Stimulated activated CD8-positive, alpha-beta memory T cell treated with anti-CD3 and anti-CD28 coated beads, Interleukin-15, amount 100 ng/mL, for 48 hours (primary cell): ENCODE measurements at places on chromosomes 12 and 14.

GRCh38 chr12:92445253-92446082 is 257.3 kb upstream of the PLEKHG7 start:
- no peak for DNase-seq

- no peak for DNase-seq
These were observed 280.5 kb downstream of the FBXL14 start for GRCh38 chr12:1313906-1314305.

GRCh38 chr12:115404761-115405470 is 720.9 kb upstream of the TBX3 start:
- no peak for DNase-seq

- DNase-seq = no peak
These were observed 44.2 kb downstream of the LGMN start for GRCh38 chr14:92704036-92704804.

DNA sequence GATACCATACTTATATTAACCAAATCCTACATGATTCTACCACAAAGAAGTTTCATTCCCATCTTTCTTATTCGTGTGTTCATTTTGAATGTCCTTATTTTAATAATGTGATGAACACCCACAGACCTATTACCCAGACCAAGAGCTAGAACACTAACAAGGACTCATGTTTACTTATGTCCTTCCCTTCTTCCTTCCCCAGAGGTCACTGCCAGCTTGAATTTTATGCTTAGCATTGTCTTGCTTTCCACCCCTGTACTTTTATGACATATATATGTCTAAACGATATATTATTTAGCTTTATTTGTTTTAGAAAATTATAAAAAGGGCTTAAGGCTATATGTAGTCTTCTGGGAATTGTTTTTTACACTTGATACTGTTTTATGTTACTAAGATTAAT is 238.6 kb downstream of the LRIG3 start:
- DNase-seq = no peak

DNA sequence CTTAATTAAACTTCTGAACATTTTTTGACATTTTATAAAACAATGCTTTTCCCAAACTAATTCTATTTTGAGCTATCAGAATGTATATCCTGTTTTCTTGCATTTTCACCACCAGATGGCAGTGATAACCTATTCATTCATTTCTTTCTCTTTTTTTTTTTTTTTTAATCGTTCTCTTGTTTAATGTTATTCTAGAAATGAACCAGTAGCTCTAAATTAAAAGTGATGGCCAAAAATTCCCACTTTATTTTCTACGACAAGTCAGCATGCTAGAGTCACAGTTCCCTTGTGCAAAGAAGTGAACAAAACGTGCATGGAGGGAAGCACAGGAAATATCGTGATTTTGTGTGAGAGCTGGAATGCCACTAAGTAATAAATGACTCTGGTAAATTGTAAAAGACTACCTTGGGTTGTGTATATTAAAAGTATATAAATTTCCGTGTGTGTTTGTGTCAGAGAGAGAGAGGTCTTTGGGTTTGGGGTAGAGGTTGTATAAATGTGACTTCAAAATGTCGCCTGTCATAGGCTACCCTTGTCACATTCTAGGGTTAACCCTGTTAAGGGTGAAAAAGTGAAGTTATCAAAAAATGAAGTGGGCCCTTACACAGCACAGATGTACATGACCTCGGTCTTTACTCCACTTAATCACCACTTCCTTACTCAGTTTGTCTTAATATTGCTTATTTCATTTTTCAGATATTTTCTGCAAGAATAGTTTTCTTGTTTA is 40.4 kb upstream of the LDHB start:
- no peak for DNase-seq

DNA sequence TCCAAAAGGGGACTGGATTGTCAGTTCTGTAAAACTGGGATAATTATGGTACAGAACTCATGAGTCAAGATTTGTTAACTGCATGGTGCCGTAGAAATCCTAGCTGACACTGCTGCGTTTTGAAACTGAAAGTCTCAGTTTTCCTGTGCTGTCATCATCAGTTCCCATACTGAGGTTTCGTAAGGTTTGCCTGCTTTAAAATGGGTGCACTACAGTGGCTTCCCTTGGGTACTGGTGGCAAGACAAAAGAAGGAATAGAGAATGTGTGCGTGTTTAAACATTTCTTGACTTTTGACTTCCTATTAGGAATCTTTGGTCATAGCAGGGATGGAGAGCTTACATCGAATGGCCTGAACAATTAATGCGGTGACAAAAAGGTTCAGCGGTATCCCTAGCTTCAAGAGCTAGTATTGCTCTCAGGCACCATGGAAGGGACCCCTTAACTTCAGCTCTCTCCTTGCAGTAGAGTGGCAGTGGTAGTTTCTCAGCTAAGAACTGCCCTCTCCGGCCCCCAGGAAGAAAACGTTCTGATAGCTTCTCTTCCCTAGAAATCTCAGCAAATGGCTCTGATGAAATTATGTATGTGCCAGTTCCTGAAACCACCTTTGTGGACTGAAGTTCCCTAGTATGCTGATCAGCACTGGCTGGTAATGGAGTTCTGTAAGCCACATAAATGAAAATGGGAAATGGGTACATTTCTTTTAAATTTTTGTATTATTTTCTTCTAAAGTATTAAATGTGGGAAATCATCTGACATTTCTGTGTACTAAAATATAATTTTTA is 28.9 kb downstream of the ANO6 start:
- DNase-seq = no peak

- no peak for DNase-seq
These were observed 1182.2 kb downstream of the FLRT2 start for GRCh38 chr14:86712176-86712575.

DNA sequence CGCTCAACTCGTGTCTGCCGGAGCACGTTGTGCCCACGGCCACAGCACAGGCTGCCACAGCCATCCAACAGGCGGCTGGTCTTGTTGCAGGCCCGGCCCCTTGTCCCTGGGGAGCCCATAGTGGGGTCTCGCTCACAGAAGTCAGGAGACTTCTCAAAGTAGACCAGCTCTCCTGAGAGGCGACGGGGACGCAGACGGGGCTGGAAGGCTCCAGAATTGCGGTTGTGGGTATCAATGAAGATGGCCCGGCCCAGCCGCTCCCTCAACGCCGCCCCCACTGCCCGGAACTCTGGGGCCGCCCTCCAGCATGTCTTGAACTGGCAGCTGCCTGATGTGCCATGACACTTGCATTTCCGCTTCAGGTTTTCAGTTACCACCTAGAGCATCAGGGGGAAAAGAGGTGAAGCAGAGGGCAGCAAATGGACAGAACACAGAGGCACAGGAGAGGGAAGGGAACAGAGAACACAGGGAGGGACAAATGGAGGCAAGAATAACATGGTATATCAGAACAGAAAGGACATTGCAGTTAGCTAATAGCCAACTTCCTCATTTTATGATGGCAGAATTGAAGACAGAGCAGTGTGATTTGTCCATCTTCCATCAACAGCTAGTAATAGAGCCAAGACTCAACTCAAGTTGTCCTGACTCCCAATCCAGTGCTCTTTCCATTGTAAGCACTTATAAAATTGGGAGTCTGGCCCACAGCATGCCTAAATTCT is 5.2 kb downstream of the WNT10B start:
- no peak for DNase-seq

- DNase-seq = no peak
These were observed 77.2 kb downstream of the PTPRR start for GRCh38 chr12:70843363-70843762.

DNA sequence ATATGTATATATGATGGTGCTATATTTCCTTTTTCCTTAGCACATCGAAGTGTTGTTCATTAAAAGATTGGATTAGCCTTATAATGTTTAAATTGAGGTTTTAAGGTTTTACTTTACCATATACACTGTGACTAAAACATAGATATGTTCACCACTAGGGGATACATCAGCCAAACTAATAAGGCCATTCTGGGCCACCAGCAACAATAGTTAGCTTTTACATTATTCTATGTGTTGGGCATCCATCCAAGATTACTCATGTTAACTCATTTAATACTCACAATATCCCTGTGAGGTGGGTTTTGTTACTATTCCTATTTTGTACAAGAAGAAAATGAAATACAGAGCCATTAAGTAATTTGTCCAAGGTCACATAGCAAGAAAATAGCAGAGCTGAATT is 202.6 kb upstream of the AVPR1A start:
- DNase-seq = no peak

GRCh38 chr14:43901911-43902673 is 605.0 kb downstream of the FSCB start:
- no peak for DNase-seq

- no peak for DNase-seq
These were observed 19.8 kb downstream of the HVCN1 start for GRCh38 chr12:110669193-110669502.

DNA sequence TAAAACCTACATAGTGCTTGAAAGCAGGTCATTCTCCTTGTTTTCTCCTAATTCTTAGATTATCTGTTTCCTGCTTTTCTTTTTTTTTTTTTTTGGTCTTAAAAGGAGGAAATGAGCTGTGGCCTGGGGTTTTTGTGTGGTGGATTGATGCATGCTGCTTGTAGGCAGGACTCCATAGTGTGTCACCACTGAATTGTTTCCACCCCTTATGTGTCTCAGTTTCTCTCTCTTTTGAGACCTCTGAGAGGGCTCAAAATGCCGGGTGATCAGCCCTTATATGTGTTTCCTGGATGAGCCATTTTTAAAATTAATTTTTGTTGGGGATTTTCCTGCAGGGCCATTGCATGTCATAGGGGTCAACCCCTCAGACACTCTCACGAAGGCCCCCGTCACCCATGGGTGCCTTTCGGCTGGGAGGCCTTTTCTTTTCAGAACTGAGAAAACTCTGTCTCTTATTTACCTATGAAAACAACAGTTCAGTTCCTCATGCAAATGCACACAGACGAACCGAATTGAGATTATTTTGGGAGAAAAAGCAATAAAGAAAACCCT is 32.0 kb upstream of the LRRK2 start:
- no peak for DNase-seq

DNA sequence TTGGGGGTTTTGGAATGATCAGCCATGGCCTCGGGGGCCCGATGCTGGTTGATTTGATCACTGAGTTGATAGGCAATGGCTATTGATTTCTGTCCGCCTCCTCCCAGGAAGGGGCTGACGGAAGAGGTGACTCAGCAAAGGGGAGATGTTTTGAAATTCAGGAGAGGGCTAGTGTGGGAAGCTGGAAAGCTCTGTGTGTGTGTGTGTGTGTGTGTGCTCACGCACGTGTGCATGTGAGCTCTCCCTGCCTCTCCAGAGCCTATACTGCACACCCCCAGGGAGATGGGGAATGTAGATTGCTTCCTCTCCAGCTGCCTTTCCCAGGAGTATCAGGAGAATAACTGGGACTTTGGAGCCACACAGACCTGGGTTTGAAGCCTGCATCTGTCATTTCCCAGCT is 184.9 kb upstream of the MYL2 start:
- DNase-seq = no peak

DNA sequence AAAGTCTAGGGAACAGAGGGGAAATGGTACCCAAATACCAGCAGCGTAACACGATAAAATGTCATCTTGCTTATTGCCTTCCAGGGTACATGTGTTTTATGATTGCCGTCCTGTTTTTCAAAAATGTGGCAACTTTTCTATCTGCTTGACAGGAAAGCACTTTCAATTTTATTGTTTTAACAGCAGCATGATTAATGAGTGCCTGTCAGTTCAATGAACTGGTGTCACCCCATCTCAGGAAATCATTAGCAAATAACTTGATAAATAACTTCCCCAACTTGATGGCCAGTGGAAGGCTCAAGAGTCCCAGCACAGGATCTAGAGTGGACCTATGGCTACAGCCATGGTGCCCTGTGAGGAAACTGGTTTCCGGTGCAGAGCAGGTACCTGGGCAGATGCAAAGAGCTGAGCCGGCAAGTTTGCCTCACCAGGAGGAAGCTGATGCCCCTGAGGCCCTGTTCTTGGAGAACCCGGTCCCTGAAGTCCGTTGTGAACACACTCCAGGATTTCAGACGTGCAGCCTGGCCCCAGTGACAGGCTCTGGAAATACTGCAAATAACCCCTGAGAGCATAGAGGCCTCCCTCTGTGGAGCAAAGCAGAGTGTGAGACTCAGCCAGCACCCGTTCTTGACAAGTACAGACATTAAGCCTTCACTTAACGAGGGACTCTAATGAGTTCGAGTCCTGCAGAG is 173.5 kb upstream of the SFSWAP start:
- DNase-seq = no peak

GRCh38 chr12:124346425-124347168 is 51.7 kb downstream of the RFLNA start:
- DNase-seq = no peak

DNA sequence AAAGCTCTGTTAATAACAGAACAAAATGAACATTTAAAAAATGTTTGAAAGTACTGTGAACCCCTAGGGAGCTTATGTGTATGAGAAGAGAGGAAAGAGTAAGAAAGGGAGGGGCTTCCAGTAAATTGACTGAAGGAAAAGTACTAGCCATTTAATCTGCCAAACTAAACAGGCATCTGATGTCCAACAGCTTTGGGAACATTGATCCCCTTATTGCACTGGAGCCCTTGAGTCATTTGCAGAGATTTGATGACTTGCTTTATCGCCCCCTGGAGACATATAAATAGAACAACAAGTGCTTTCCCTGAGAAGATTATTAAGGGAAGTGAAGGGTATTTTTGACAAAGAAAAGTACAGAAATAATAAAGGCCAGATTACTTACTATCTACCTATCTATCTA is 319.3 kb upstream of the NOVA1 start:
- no peak for DNase-seq

- DNase-seq = no peak
These were observed 50.5 kb downstream of the LMNTD1 start for GRCh38 chr12:25502596-25502995.

DNA sequence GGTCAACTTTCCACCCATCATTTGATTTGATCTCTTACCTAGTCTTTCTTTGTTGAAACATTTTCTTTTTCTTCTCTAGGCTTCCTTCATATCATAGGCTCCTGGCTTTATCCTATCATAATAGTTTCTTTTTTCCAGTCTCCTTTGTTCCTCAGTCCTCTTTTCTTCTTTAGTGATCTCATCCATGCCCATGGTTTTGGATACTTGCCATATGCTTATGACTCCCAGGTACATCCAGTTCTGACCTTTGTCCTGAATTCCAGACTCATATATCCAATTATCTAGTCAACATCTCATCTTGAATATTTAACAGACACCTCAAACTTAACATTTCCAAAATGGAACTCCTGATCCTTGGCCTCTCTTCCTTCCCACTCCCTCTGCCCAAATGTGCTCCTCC is 36.1 kb upstream of the KRAS start:
- DNase-seq = no peak

- no peak for DNase-seq
These were observed 58.5 kb downstream of the TMTC2 start for GRCh38 chr12:82745063-82745674.

- DNase-seq = no peak
These were observed 1.6 kb downstream of the KLHL28 start for GRCh38 chr14:44960146-44960545.

DNA sequence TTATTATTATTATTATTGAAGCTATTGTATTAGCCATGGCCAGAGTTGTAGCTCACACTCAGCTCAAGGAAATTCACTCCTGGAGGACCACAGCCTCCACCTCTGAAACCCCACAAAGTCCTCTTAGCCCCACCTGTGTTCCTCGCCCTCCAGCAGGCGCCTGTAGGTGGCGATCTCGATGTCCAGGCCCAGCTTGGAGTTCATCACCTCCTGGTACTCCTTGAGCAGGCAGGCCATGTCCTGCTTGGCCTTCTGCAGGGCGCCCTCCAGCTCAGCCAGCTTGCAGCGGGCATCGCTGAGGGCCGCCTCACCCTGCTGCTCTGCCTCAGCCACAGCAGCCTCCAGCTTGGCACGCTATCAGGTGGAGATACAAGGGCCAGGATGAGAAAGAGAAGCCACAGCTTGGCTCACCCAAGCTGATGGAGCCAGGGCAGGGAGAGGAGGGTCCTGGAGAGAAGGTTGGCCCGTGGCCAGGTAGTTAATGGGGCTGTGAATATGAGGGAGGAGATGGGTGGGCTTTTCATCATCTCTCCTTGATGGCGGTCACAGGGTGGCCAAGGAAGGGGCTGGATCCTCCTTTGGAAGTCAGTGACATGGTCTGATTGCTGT is 5.1 kb downstream of the KRT85 start:
- DNase-seq = no peak
